ENCODE measurements at places on chromosomes 6 and 20.

DNA sequence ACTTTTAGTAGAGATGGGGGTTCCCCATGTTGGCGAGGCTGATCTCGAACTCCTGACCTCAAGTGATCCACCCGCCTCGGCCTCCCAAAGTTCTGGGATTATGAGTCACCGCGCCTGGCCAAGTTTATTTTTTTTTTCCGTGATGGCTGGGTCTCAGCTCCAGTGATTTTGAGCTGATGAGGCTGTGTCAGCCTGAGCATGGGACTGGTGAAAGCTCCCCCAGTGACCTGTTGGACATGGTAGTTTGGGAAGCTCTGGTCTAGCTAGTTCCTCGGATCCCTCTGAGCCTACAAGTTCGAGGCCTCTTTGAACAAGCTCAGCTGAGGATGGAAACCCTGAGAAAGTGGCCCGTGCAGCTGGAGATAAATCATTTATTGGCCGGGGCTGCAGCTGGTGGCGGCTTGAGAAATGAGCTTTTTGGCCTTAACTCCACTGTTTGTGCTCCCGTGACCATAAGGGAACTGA is 126.8 kb downstream of the SNX5 start:
- DNase-seq: peak; percentile 91

DNA sequence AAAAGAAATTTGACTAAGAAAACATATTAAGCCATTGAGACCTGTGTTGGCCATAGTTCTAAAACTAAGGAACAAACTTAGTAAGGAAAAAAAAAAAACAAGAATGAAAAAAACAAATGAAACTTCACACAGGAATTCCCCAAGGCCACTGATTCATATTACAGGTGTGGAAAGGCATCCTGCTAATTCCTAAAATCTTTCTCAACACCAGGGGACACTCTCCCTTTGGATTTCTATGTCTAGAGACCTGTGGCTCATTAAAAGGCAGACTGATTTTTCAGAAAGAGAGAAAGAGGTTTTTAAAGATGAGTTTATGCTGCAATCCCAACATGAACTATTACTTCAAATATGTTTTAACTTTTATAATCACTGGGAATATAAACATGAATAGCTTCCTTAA is at the start of gene OR12D1:
TSS of gene OR12D1 (plus strand) at position 341 of the 400 bp plus-strand sequence.
- DNase-seq: no peak

GRCh38 chr6:114135363-114135971 is 164.5 kb upstream of the HDAC2 start:
- no peak for DNase-seq

GRCh38 chr6:67221226-67221625 is 1413.9 kb upstream of the ADGRB3 start:
- no peak for DNase-seq

DNA sequence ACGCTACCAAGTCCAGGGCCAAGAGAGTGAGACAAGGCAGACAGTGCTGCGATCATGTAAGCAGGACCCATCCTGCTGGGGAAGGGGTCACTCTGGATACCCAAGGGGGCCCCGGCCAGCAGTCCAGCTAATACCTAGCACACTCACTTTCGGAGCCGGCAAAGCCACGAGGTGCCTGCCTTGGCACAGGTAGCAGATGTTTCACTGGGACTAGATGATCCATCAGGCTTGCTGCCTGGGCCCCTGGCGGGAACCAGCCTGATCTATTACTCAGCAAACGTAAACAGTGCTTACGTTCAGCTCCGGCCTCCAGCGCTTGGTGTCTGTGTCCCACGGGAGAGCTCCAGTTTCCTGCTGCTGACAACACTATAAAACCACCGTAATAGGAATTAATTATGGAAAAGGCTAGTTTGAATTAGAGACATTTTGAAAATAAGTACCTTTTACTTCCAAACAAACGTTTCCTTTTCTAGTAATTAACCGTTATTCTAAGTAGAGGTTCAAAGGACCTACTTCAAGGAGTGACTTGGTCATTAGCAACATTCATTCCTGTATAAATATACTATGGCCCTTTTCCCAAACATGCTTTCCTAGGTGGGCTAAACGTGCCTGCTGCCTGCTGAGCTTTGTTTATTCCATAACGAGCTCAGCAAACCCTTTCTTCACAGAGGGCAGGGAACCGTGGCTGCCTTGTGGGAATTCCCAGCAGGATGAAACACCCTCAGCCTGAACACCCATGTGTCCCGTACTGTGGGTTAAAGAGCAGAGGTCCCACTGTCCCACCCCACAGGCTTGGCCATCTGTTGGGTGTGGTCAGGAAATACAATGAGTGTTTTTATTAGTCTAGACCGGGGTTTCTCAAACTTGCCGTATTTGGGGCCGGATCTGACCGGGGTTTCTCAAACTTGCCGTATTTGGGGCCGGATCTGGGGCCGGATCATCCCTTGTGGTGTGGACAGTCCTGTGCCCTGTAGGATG is 18.4 kb downstream of the SLC22A23 start:
- peak; percentile 56 for DNase-seq

DNA sequence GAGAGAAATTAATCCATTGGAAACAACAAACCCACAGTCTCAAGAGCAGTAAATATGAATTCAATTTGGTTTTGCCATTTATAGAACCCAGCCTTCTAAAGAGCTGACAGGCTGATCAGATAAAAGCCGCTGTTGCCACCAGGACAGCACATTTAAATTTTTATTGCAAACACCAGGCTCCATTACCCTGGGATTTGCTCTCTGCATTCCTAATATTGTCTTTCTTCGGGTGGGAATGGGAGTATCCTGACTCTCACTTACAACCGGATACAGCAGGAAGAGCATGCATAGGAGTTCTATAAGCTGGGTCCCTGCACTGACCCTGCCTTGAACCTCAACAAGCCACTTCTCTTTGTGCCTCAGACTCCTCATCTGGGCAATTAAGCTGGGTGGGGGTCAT is 142.9 kb downstream of the LRFN2 start:
- no peak for DNase-seq

DNA sequence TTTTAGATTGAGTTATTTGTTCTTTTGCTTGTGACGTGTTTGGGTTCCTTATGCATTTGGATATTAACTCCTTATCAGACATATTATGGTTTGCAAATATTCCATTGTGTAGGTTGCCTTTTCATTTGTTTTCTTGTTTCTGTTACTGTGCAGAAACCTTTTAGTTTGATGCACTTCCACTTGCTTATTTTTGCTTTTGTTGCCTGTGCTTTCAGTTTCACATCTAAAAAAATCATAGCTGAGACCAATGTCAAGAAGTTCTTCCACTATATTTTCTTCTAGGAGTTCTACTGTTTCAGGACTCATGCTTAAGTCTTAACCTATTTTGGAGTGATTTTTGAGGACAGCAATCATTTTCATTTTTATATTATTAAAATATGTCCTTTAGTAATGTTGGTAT is 113.5 kb downstream of the EPM2A start:
- DNase-seq: no peak

- no peak for DNase-seq
Measured at GRCh38 chr20:62252342-62252966, 14.1 kb downstream of the OSBPL2 start.

DNA sequence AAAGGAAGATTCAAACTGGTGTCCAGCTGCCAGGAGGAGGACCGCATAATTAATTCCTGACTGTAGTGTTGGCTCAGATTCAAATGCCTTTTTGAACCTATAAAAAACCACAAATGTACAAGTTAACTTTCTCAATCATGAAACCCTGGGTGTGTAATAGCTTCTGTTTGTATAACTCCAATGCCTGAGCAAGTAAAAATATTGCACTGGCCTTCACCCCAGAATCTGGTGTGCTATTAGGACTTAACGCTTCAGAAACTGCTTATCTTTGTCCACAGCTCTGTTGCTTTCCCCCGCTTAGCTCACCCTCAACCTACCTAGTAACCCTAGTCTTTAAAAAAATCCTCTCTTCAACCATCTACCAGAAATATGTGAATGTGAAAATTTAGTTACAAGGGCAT is 119.1 kb upstream of the MAP7 start:
- DNase-seq: no peak

DNA sequence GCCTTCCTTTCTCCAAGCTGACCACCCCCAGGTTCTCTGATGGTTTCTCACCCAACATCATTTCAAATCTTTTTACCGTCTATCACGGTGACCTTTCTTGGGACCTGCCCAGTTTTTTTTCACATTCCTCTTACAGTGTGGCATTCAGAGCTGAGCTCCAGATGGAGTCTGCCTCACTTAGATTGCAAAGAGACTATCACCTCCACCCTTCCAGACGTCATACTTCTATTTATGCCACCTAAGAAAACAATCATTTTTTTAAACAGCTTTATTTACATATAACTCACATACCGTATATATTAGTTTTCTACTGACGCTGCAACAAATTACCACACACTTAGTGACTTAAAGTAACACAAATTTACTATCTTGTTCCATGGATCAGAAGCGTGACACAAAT is 32.3 kb upstream of the CTNNBL1 start:
- no peak for DNase-seq

DNA sequence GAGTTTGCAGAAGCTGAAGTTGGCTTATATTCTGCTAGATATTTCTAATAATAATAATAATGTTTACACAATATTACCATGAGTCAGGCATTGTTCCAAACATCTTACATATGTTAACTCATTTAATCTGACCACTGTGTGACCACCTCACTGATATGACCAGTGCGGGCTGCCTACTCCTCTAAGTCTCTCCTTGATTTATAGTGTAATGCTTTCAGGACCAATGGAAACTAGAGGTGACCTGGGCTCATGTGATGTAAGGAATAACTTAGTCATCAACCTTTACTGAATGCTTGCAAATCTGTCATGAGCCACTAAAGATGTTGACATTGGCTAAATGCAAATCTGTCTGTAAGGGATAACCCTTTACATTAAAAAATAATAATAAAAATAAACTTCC is 51.1 kb upstream of the GPR6 start:
- DNase-seq: no peak

DNA sequence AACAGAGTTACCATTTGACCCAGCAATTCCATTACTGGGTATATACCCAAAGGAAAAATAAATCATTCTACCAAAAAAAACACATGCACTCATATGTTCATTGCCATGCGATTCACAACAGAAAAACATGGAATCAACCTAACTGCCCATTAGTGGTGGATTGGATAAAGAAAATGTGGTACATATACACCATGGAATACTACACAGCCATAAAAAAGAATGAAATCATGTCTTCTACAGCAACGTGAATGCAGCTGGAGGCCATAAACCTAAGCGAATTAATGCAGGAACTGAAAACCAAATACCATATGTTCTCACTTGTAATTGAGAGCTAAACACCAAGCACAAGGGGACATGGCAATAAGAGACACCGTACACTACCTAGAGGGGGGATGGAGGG is 12.5 kb downstream of the RALGAPA2 start:
- DNase-seq: no peak

- no peak for DNase-seq
Measured at GRCh38 chr20:32858701-32859372, at the start of gene EFCAB8. Gene EFCAB8 (plus strand): TSS chr20:32858923. CDS start chr20:32863793, 4,870 bp downstream.

- DNase-seq: no peak
Measured at GRCh38 chr6:36094238-36094637, 36.1 kb upstream of the MAPK13 start.

DNA sequence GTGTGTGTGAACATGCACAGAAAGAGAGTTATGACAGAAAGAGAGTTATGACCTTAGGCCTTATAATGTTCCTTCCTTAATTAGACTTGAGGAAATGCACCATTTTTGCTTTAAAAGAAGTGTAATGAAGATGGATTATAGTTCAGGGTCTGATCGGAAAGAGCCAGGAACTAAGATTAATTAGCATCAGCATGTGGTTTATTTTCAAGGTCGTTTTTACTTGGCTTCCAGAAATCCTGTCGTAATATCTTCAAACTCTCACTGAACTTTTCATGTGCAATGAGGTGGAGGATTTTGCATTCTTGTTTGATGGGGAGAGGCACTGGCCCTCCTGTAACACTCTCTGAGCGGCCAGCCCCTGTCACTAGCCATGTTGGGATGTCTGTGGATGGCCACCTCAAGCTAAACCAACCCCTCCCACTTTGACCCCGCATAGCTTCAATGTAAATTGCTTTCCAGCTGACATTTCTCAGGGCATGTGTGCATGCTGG is 116.8 kb downstream of the CDC5L start:
- no peak for DNase-seq

GRCh38 chr6:63964366-63964765 is 328.8 kb downstream of the PHF3 start:
- no peak for DNase-seq
